ENCODE measurements at places on chromosomes 3 and 15.

DNA sequence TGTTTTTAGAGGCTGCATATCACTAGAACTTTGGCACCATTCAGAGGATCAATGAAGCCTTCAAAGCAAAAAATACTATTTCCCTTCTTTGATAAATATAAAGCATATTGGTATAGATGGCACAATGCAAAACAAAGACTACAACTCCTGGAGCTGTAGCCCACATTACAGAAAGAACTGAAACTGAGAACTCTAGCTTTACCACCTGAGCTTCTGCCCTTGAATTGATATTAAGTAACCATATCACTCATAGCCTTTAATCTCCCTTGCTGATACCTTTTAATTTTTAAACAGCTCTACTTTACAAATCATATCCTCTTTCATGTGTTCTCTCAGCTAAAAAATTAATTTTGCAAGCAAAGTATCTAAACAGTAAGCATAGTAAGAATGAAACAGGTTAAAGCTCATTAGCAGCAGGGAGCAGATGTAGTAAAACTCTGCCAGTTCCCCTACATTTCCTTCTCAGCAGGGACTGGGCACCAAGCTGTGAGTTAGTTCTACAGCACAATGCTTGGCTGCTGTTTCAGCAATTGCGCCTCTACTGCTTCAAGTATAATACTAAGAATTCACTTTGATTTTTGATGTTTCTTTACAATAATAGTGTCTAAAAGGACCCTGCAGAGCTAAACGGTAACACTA lies 97.9 kb upstream of the NANOGP8 start:
- DNase-seq = no peak

DNA sequence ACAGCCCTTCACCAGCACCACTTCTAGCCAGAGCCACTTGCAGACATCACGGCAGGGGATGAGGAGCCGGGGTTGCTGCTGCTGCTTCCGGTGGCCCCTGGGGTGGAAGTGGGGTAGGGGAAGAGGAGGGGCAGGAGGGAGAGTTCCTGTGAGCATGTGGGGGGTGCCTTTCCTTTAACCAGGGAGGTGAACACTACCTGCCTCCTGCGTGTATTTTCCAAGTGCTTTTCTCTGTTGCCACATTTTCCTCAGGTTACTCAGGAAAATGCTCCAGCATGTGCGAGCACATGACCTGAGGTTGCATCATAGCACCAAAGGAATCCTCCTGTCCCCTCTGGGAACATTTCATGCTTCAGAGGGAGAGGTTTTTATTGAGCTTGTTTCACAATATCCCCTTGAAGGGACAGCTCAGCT lies 12.2 kb upstream of the SACM1L start:
- DNase-seq = peak; percentile 44

DNA sequence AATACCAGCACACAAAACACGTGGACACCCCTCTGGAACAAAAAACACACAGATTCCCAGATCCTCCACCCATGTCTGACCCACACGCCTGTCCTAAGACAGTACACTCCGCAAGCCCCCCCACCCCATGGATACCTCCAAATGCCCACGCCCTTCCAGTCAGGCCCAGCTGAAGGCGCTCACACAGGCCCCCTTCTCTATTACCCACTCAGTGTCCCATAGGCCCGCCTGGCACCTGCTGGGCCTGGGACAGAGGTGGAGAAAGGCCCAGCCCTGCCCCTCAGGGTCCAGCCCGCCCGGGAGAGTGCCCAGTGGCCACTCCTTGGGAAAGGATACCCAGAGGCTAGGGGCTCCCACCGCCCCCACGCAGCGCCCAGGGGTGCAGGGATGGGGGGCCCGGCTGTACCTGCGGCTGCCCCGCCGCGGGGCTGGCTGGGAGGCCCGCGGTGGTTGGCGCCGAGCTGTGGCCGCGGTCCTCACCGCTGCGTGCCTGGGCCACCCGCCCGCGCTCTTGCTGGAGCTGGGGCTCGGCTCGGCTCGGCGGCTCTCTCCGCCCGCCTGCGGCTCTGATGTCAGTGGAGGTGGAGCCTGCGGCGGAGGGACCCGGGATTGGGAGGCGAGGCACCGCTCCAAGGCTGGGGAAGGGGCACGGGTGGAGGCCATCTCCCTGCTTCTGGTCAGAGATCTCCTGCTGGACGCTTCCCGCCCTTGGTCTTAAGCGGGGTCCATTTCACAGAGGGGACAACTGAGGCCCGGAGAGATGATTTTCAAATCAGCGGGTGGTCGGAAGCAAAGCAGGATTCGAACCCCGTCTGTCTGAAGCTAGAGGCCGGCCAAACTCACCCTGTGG lies at the start of gene CAMK1:
TSS of gene CAMK1 (minus strand) at position 522 of the 850 bp plus-strand sequence. CDS start 2,198 bp downstream, outside the sequence.
- DNase-seq = peak; percentile 26

DNA sequence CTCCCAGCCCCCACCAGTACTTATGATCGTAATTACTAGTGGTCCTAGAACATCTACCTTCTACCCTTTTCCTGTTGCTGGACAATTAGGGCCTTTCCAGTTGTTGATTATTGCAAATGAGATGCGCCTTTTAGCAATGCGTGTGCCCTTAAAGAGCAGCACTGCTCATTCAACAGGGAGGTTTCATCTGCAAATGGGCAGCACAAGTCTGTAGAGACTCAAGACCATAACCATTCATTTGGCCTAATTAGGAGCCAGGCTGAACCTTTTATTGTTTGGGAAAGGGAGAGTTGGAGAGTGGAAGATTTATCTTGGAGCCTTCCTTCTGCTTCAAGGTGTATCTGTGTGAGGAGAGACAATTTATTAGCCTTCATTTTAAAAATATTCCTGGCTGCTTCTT lies 42.3 kb downstream of the BOC start:
- no peak for DNase-seq

DNA sequence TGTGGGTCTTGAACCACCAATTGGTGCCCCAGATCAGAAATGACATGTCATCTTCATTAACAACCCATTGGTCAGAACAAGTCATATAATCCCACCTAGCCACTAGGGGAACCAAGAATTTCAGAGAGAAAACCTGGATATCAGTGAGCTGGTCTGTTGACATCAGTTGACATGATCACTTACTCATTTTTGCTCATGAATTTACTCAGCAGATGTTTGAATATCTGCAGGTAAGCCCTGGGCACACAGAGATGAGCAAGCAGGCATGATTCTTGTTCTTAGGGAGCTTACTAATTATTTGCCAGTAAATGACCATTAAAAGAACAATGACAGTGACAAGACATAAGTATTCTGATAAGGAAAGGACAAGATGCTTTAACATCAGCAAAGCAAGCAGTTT lies 64.3 kb upstream of the PLCL2 start:
- no peak for DNase-seq

DNA sequence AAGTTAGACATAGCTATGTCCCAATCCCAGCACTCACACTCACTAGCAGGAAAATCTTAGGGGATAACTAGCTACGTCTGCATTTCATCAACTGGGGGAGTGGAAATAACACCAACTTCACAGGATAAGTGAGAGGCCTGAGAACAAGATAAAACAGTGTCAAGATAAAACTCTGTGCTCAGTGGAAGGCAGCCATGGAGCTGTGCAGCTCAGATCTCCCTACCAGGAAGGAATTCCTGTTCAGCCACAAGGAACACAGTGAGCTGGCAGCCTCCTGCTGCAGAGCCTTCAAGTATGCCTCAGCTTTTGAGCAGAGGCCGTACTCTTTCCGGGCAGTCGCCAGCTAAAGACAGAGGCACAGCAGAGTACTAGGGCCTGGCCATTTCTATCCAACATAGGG lies 115.8 kb upstream of the TOPAZ1 start:
- no peak for DNase-seq

- DNase-seq = no peak
Measured at GRCh38 chr15:65558336-65558735, 28.1 kb downstream of the HACD3 start.

DNA sequence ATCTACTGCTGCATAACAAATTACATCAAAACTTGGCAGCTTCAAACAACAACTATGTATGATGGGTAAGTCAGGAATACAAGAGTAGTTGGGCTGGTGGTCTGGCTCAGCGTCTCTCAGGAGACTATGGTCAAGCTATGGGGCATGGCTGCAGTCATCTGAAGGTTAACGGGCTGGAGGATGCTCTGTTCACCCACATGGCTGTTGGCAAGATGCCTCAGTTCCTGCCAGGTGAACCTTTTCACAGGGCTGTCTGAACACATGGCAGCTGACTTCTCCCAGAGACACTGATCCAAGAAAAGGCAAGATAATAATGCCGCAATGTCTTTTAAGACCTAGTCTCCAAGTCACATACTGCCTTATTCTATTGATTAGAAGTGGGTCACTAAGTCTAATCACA lies 63.7 kb downstream of the GPR176 start:
- no peak for DNase-seq

DNA sequence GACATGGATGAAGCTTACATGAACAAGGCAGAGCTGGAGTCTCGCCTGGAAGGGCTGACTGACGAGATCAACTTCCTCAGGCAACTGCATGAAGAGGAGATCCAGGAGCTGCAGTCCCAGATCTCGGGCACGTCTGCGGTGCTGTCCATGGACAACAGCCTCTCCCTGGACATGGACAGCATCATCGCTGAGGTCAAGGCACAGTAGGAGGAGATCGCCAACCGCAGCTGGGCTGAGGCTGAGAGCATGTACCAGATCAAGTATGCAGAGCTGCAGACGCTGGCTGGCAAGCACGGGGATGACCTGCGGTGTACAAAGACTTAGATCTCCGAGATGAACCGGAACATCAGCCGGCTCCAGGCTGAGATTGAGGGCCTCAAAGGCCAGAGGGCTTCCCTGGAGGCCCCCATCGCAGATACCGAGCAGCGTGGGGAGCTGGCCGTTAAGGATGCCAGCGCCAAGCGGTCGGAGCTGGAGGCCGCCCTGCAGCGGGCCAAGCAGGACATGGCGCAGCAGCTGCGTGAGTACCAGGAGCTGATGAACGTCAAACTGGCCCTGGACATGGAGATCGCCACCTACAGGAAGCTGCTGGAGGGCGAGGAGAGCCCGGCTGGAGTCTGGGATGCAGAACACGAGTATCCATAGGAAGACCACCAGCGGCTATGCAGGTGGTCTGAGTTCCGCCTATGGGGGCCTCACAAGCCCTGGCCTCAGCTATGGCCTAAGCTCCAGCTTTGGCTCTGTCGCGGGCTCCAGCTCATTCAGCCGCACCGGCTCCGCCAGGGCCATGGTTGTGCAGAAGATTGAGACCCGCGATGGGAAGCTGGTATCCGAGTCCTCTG lies 77.6 kb downstream of the CLDN11 start:
- DNase-seq = no peak

DNA sequence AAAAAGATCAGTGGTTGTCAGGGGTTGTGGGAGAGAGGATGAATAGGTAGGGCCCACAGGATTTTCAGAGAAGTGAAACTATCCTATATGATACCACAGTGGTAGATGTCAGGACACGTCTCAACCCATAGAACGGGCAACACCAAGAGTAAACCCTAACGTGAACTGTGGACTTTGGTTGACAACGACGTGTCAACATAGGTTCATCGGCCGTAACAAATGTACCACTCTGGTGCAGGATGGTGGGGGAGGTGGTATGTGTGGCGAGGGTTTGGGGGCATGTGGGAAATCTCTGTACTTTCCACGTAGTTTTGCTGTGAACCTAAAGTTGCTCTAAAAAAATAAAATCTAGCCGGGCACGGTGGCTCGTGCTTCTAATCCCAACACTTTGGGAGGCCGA lies 13.0 kb upstream of the PIGZ start:
- no peak for DNase-seq

DNA sequence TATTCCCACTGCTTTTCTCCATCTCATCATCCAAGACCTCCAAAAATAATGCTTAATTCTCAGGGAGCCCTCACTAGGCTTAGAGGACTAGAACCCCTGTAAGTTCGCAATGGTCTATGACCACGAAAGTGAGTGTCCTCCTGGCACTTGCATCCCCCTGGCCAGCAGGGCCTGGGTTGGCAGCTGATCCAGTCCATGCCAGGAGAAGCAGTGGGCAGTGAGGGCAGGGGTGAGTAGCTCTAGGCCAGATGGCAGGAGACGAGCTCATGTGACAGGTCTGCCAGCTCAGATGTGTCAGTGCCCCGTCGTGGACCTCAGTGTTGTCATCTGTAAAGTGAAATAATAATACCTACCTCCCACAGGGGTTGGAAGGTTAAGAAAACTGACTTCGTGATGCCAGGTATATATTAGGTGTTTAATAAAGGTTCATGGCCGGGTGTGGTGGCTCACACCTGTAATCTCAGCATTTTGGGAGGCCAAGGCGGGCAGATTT lies 11.1 kb downstream of the GP5 start:
- no peak for DNase-seq

- DNase-seq = no peak
Measured at GRCh38 chr3:188267790-188268335, 113.9 kb downstream of the LPP start.

GRCh38 chr3:115359536-115359935 lies 212.4 kb upstream of the ZBTB20 start:
- no peak for DNase-seq

DNA sequence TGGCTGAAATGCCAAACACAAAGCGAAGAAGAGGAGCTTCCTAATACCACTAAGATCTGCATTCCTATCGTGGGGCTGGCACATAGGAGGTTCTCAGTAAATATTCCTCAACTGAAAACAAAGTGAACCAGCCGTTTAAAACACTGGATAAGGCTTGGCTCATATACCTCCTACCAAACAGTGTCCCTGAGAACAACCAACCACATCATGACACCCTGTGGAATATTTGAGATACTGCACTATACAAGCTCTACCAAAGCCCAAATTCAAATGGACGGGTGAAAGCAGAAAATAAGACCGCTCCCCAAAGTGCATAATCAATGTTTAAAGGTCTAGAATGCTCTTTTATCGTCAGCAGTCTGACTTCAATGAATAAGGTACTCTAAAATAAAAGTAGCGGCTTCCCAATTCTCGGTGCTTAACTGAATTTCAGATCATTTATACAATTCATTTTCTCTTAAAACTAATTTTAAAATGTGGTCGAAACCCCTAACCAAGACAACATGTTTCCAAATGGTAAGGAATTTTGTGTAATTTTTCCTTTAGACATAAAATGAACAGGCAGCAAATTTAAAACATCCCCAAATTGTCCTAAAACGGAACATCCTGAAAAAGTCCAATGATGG lies 425.8 kb downstream of the ERC2 start:
- no peak for DNase-seq

DNA sequence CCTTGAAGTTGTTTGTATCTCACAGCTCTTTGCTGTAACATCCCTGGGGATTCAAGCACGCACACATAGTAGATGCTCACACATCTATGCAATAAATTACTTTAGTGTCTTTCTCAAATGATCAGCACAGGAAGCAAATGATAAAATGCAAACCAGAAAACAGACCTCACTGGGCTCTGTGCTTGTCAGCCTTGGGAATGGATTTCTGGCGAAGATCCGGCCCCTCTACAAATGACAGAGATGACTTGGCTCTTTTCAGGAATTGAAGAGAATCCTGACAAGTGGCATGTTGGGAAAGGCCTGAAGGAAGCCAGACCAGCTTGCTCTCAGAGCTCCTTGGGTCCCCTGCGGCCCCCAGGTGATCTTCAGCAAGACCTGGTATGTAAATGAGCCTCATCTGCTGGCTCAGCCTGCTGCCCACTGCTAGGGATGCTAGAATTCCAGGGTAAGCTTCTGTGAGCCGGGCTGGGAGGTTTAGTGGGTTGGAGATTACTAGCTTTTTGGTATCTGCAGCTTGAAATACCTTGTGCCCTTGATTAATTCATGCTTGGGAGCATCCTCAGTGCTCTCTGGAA lies 54.1 kb downstream of the LPP start:
- no peak for DNase-seq
